Stimulated activated CD4-positive, alpha-beta T cell treated with anti-CD3 and anti-CD28 coated beads, Interleukin-1b, Interleukin-23, amount 100 ng/mL, for 4 hours (primary cell): ENCODE measurements at places on chromosomes 13 and 19.

DNA sequence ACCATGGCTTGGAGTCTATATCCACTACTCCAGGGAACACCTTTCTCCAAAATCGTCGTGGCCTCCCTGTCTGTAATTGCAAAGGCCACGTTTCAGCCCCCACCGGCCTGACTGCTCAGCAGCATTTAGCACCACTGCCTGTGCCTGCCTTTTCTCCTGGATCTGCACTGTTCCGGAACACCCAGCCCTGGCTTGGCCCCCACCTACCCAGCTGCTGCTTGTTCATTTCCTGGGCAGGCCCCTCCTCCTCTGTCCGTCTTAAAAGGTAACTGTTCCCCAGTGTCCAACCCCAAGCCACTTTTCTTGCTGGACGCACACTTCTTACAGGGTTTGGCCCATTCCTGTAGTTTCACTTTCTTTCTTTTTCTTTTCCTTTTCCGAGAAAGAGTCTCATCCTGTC, 8.5 kb upstream of the SYT5 start:
- no peak for DNase-seq

GRCh38 chr13:23792680-23793079, 96.5 kb downstream of the MIPEP start:
- DNase-seq: no peak

GRCh38 chr13:103803349-103803748, 737.1 kb upstream of the SLC10A2 start:
- DNase-seq: no peak

- peak; percentile 70 for DNase-seq
Measured at GRCh38 chr19:7925171-7925851, 624 bp downstream of the CTXN1 start.

GRCh38 chr13:26878438-26878837, 117.9 kb upstream of the GPR12 start:
- no peak for DNase-seq

GRCh38 chr19:49749055-49749716, 13.9 kb downstream of the TSKS start:
- no peak for DNase-seq

- DNase-seq: no peak
Measured at GRCh38 chr13:73544175-73544574, 485.4 kb downstream of the KLF5 start.

DNA sequence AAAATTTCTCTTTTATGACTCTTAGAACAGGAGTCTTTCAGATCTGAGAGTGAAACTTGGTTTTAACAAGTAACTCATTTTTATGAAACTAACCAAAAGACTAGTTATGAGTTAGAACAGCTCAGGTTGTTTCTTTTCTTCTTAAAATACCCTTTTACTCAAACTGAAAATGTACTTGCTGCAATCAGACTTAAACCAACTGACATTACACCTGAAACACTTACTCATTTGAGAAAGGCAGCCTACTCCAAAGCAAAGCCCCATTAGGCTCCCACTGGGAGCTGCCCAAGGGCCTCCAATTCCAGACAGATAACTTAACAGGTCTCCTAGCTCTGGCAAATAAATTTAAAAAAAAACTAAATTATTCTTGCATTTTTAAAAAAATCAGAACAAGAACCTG, 3.6 kb downstream of the FOXO1 start:
- peak; percentile 22 for DNase-seq

GRCh38 chr13:109204252-109204651, 574.8 kb downstream of the MYO16 start:
- DNase-seq: no peak

DNA sequence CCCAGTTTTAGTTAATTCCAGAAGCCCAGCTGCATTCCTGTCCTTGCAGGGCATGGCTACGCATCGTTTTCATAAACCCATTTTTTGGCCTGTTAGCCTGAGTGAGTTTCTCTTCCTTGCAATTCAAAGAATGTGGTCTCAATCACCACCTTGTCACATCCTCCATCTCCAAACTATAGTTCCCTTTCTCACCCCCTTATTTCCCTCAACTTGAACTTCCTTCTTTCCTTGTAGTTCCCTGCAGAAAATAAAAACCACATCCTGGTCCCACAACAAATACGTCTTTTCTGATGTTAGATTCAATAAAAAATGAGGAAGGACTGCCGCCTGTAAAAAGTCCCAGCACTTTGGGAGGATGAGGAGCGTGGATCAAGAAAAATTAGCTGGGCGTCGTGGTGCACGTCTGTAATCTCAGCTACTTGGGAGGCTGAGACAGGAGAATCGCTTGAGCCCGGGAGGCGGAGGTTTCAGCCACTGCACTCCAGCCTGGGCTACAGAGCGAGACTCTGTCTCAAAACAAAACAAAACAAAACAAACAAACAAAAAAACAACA, 13.2 kb downstream of the ADGRE3 start:
- no peak for DNase-seq

- no peak for DNase-seq
Measured at GRCh38 chr19:39858541-39858940, 12.4 kb upstream of the FBL start.

GRCh38 chr19:1474011-1474764, 4.8 kb downstream of the C19orf25 start:
- no peak for DNase-seq

DNA sequence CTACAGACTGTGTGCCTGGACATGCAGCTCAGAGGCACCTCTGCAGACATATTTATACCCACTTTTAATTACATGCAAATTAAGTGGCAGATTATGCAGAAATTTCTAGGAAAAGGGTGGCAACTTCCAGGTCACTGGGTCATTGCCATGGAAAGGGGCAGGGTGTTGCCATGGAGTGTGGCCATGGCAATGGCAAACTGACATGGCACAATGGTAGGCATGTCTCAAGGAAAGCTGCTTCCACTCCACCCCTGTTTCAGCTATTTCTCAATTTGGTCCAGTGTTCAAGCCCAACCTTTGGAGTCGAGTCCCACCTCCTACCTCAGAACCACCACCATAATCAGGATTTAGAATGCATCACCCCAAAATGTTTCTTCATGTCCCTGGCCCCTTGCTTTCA, 170.7 kb upstream of the TSHZ3 start:
- no peak for DNase-seq

- no peak for DNase-seq
Measured at GRCh38 chr13:48489666-48490065, 43.2 kb downstream of the RCBTB2 start.

- DNase-seq: no peak
Measured at GRCh38 chr13:97878431-97879375, 74.8 kb upstream of the IPO5 start.

- DNase-seq: no peak
Measured at GRCh38 chr13:82330499-82330898, 1551.8 kb downstream of the SLITRK1 start.

DNA sequence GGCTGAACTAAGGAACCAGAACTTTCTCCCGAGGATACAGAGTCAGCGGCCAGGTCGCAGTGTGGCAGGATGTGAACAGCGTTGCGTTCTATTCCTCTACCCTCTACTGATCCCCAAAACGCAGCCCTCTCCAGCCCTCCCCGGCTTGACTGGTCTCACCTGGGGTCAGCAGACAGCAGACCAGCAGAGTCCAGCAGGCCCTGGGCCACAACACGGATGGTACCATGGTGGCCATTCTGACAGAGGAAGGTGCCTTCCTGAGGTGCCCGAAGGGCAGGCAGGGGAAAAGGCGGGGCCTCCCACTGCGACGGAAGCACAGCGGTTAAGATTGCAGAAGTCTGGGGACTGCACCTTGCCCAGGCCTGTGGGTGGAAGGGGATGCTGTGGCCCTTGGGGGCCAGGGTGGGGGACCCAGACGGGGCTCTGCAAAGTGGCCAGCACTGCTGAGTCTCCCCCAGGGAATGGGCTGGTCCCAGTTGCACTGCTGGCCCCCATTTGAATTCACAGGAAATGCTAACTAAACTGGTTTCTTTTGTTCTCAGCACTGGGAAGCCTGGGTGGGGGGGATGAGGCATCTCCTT, at the start of gene ICAM3:
Gene ICAM3, minus strand, starts transcription at position 245 of the 581 bp plus-strand sequence. Its CDS starts 10 bp downstream, at position 235.
- DNase-seq: peak; percentile 33

DNA sequence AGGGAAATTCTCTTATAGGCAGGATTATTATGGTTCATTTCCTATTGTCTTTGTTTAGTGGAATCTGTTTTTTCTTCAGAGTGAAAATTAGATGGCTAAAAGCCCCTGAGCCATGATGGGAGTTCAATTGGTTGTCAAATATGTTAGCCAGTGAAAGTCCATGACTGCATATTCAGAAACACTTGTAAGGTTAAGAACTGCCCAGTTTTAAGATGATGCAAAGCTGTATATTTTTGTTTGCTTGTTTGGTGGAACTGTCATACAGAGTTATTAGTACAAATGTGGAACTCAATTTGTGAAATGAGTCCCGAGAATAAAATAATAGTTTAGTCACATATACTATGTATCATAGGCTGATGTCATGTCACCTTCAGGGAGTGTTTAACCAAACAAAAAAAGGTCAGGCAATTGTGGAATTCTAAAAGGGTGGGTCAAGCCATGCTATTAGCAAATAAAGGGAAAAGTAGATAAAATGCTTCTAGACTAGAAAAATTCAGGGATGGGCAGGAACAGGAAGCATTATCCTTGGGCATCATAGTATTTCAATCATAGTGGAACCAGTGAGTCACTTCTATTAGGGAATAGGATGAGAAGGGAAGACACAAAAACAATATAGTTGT, 248.3 kb upstream of the SLITRK1 start:
- no peak for DNase-seq

DNA sequence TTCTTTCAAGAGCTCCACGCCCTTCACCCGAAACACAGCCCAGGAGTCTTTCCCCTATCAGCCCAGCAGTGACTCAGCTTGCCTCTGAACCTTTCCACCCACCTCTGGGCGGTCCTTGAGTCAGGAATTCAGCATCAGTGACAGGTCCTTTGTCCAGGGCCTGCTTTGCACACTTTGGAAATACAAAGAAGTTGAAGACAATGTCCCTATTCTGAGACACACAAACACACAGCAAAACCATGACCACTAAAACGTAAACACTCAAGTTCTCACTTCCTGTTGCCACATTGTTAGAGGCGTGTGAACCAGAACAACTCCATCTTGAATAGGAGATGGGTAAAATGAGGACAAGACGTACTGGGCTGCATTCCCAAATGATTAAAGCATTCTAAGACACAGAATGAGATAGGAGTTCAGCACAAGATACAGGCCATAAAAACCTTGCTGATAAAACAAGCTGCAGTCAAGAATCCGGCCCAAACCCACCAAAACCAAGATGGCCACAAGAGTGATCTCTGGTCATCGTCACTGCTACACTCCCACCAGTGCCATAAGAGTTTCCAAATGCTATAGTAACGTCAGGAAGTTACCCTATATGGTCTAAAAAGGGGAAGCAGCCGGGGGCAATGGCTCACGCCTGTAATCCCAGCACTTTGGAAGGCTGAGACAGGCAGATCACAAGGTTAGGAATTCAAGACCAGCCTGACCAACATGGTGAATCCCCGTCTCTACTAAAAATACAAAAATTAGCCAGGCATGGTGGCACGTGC, 49.2 kb upstream of the ATP12A start:
- no peak for DNase-seq

- no peak for DNase-seq
Measured at GRCh38 chr13:22162889-22163288, 492.0 kb downstream of the FGF9 start.

DNA sequence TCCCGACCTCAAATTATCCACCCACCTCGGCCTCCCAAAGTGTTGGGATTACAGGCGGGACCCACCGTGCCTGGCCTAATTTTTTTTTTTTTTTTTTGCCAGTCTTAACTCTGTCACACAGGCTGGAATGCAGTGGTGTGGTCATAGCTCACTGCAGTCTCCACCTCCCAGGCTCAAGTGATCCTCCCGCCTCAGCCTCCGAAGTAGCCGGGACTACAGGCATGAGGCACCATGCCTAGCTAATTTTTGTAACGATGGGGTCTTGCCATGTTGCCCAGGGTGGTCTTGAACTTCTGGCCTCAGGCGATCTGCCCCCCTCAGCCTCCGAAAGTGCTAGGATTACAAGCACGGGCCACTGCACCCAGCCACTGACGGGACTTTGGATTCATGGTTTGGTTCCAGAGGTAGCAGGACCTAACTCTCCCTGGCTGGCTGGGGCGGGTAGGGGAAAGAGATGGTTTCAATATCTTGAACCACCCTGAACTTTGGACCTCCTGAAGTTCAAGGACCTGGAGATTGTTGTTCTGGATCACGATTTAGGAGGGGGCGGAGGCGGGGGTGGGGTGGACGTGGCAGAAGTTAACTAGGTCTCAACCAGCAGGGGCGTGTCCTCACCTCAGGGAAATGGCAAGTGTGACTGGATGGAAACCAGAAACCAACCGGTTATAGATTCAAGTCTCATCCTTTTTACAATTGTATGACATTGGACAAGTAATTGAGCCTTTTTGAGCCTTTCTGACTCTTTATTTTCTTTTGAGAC, 40.8 kb downstream of the IER2 start:
- DNase-seq: no peak

GRCh38 chr13:85603735-85604134, 195.5 kb downstream of the SLITRK6 start:
- no peak for DNase-seq

- no peak for DNase-seq
Measured at GRCh38 chr13:25232937-25233515, 54.3 kb downstream of the MTMR6 start.
